ENCODE measurements at places on chromosomes 7 and 10.

DNA sequence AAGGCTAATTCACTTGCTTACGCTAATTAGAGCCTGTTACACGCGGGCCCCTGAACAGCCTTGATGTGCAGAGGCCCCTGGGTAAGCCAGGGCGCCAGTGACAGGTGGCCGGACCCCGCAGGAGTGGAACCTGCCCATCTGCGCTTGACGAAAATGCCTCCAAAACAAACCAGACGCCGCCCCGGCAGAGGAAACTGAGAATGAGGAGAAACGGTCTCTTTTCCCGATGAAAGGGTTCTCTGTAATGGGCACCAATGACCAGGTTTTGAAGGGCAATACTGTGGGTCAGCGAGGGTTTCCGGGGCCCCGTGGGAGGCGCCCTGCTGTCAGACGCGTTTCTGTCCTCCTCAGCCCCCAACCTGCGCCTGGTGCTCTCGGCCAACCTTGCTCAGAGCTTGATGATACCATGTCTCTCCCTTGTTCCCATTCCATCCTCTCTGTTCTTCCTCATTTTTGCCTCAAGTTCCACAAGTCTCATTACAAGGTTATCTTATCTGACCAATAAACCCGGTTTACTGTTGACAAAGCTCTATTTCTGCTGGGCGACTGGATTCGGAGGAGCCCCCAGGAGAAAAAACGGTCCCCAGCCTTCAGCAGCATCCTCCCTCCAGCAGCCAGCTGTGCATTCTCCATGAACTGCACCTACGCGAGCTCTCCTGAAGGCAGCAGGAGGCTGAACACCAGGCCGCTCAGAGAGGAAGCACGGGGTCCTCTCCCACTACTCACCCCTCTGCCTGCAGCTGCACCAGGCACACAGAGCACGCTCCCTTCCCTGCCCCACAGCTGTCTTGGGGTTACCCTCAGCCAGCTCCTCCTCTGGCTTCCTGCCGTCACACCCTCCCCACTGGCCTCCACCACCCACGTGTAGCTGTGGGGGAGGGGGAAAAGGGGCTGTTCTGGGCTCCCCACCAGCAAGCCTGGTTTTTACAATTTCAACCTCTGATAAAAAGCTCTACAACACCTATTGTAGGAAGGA lies 202.0 kb downstream of the MAD1L1 start:
- DNase-seq, result no peak

GRCh38 chr10:6591668-6592067 lies 11.6 kb upstream of the PRKCQ start:
- DNase-seq, result no peak

DNA sequence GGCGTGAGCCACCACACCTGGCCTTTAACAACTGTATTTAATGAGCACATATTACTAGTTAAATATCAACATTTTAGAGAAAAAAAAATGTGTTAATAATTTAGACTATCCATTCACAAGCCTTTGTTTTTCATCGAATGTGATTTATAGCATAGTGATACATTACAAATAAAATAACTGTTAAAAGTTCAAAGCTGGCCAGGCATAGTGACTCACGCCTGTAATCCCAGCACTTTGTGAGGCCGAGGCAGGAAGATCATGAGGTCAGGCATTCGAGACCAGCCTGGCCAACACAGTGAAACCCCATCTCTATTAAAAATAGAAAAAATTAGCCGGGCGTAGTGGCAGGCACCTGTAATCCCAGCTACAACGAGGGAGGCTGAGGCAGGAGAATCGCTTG lies 72.7 kb downstream of the HACD1 start:
- no peak for DNase-seq

DNA sequence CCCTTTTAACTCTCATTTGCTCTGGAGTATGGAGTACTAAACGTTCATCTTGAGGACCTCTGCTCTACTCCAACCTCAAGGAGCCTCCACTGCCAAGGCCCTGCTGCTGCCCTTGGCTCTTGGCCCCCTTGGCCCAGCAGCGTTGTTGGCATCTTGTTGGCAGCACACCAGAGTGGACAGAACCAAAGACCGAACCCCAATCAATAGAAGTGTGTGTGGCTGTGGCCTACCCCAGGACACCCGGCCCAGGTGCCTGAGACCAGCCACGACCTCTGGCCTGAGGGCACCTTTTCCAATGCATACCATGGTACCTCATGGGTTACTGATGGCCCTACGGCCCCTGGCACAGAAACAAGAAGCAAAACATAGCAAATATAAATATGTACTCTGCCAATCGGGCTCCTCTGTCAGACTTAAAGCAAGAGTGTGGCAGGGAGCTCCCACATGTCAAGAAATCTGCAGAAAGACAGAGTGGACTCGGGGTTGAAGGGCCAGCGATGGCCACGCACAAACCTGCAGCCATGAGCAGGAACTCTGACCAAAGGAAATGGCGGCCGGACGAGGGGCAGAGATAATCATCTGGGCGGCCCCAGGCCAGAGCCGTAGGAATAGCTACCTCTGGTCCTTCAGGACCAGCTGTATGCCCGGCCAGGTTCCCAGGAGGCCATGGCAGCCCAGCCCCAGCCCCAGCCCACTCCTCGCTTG lies 2.9 kb downstream of the NPC1L1 start:
- no peak for DNase-seq

DNA sequence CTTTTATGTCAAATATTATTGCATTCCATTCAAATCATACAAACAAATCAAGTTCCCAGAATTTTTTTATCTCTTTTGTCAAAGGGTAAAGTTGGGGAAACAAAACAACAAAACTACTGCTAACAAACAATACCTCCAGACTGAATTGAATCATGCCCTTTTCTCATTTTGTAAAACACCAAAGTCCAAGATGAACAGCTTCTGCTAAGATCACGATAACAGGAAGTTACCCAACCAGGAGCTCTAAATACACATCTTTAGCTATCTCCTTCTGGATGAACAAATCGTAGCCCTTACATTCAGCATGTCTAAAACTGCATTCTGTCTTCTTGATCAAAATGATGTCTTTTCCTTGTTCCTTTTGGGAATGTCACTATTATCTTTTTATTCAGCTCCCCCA lies 97.4 kb downstream of the CTTNBP2 start:
- DNase-seq, result no peak

GRCh38 chr10:110547139-110547761 lies 20.2 kb upstream of the SMC3 start:
- no peak for DNase-seq

DNA sequence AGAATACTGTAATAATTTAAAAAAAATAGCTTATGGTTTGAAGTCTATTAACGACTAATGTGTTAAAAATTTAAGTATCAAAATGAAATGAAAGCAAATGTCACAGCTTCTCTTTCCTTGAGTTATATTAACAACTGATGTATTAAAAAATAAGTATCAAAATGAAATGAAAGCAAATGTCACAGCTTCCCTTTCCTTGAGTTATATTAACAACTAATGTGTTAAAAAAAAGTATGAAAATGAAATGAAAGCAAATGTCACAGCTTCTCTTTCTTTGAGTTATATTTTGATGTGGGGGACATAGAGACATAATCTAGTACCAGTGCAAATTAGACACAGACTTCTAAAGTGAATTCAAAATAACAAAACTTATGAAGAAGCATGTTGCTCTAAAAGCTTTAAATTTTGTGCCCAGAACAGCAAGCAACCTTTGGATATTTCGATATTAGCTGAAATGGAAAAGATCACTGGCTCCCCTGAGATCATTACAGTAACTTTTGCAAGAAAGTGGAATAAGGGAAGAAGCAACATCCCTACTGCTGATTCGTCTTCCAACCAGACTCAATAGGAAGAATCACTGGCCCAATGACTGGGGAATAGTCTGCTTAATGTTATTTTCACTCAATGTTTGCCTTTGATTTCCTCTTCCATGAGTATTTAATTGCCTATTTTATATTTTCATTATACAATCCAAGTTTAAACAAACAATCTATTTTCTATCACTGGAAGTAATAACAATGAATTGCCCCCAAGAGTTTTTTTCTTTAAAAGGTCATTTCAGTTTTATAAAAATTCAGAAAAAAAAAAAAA lies 8.0 kb downstream of the SKAP2 start:
- DNase-seq, result no peak

DNA sequence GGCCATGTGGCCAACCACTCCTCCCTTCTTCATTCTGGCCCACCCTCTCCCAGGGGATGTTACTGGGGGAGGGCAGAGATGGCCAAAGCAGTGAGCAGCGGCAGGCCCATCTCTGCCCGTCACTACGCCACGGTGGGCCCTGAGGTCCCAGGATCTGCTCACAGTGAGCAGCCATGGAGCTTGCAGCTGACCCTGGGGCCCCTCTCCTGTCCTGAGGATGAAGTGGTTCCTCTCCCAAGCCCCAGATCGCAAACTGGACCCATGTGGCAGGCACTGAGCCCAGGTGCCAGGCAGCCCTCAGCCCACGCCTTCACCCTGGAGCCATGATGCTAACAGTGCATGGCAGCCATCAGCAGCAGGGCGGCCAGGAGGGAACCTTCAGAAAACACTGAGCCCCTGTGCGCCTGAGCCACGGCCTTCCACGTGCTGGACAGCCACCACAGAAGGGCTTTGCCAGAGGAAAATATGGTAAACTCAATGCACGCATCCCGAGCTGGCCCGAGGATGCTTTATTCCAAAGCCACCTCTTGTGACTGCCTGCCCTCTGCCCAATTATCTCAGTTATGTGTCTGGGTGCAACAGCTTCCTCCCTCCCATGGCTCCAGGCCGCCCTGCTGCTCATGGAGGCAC lies 485.7 kb downstream of the PTPRN2 start:
- DNase-seq, result no peak

DNA sequence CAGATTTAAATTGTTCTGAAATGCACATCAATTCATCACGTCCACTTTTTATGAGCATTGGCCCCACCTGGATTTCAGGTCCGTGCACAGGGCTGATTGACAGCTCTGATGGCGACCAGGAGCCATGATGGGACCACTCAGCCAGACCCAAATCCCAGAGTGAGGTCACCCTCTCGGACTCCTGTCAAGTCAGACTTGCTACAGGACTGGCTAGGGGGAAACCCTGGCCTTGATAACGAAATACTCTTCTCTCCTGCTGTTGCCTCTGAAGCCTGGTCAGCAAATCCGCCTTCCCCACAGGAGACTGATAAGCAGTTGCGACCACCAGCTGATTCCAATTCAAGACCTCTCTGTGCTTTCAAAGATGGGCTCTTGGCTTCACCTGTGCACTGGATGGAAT lies 76.4 kb downstream of the CARD11 start:
- no peak for DNase-seq

GRCh38 chr7:81783818-81784217 lies 14.0 kb upstream of the HGF start:
- DNase-seq, result no peak

- DNase-seq, result no peak
Measured at GRCh38 chr7:155066417-155066950, 3.6 kb upstream of the HTR5A start.

GRCh38 chr10:69377191-69377590 lies 39.5 kb downstream of the TACR2 start:
- no peak for DNase-seq

- DNase-seq, result no peak
Measured at GRCh38 chr10:109456566-109457301, 466.6 kb downstream of the XPNPEP1 start.

DNA sequence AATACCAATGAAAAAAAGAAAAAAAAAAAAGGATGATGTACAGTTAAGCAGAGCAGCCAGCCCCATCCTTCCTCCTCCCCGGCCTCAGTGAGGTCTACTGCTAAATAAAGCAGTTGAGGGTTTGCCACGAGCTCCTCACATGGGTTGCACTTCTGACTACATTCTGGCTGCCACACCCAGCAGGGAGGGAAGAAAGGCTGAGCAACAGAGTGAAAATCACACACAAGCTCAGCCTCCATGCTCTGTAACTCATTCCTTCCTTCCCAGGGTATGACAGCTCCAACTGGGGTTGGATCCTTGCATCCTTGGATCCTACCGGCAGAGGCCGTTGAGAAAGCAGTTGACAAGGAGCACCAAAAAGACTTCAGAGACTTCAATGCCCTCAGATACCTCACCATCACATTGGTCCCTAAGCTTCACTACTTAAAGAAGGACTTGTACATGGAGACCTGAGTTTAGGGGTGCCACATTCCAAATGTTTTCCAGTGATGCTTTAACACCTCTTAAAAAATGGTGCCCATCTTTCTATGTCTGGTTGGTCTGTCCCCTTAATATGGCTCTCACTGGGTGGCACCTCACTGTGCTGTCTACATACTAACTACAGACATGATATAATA lies 52.9 kb upstream of the PIK3CG start:
- DNase-seq, result no peak

DNA sequence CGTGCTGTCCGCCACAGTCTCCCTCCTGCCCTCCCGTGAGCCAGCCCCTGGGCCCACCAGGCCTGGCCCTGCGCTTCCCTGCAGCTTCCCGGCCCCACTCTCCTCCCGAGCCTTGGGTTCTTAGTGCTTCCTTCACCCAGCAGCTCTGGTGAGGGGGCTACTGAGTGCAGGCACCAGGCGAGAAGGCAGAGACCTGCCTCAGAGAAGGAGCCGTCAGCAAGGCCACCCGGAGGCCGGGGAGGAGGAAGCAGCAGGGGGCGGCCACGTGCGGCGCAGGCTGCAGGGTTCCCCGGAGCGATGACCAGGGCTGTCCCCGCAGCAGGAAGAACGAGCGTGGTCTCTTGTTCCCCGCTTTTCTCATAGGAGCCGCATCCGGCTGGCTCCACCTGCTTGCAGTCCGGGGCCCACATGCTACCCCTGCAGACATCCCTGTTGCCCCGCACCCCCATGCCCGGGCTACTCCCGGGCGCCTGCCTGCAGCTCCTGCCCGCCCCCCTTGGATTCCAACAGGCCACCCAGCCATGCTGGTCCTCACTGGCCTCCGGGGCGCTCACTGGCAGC lies 20.5 kb downstream of the YKT6 start:
- no peak for DNase-seq

DNA sequence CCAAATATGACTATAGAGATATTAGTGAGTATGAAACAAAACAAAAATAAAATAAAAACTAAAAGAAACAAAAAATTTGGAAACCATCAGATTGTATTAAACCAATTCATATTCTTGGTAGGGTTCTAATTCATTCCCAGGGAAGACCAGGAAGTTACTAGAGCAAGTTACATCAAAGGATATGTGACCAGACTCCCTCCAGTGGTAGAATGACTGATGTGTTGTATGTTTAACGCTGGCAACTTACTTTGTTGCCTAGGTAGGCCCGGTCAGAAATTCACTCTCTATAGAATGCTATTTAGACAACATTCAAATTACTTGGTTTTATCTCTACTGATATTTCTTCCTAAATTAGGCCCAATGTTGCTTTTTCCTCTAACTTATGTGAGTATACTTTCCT lies 5.2 kb downstream of the PHYHIPL start:
- DNase-seq, result no peak

GRCh38 chr7:1503816-1504775 lies at the start of gene INTS1:
INTS1 (minus strand) TSS chr7:1504389; CDS start chr7:1503960, 429 bp downstream.
- peak; percentile 86 for DNase-seq

DNA sequence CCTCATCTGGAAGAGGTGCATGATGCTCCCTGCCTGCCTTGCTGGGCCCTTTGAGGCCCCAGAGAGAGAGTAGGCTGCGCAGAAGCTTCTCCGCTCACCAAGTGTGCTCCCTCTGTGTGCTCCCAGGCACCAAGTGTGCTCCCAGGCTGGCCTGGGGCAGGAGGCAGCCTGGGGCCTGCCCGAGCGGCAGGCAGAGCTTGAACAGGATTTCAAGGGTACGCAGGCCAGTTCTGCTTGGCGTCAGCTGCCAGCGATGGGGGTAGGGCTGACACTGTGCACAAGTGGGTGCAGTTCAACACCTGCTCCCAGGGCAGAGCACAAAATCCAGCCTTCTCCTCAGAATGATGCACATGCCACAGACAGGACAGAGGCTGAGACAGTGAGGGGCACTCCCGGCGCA lies 119.7 kb downstream of the FAM53B start:
- no peak for DNase-seq

- DNase-seq, result no peak
Measured at GRCh38 chr7:104664648-104665047, 336.2 kb downstream of the LHFPL3 start.
